Suppressor macrophage (primary cell): ENCODE measurements at places on chromosomes 13 and 19.

DNA sequence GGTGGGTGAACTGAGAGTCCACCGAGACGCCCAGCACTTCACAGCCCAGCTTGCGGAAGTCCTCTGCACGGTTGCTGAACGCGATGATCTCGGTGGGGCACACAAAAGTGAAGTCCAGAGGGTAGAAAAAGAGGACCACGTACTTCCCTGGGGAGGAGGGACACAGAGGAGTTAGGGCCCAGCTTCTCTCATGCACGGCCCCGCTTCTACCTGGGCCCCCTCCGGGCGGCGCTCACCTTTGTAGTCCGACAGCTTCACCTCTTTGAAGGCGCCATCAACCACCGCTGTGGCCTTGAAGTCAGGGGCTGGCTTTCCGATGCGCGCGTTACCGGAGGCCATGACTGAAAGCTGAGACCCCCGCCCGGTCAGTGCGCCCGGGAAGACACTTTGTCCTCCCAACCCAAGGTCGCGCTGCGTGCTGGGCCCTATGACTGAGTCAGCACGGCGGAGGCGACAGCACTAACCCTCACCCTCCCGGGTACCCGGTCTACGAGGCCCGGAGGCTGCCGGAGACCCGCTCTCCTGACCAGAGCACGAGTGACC lies 606 bp downstream of the PRDX2 start:
- DNase-seq: no peak

DNA sequence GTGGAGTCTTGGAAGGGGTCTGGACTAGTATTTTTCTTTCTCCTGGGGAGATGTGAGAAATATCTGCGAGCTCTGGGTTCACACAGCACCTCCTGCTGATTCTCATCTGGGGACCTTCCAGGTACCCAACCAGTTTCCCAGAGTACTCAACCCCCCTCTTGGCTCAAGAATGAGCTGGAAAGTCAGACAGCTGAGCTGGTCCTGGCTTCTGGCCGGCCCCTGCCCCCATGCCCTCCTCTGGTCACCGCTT lies 2.2 kb upstream of the PDE4A start:
- no peak for DNase-seq

- no peak for DNase-seq
These were observed 1013.4 kb downstream of the PCDH9 start for GRCh38 chr13:66216728-66217127.

GRCh38 chr13:113050734-113051431 lies 54.7 kb upstream of the F7 start:
- DNase-seq: no peak

DNA sequence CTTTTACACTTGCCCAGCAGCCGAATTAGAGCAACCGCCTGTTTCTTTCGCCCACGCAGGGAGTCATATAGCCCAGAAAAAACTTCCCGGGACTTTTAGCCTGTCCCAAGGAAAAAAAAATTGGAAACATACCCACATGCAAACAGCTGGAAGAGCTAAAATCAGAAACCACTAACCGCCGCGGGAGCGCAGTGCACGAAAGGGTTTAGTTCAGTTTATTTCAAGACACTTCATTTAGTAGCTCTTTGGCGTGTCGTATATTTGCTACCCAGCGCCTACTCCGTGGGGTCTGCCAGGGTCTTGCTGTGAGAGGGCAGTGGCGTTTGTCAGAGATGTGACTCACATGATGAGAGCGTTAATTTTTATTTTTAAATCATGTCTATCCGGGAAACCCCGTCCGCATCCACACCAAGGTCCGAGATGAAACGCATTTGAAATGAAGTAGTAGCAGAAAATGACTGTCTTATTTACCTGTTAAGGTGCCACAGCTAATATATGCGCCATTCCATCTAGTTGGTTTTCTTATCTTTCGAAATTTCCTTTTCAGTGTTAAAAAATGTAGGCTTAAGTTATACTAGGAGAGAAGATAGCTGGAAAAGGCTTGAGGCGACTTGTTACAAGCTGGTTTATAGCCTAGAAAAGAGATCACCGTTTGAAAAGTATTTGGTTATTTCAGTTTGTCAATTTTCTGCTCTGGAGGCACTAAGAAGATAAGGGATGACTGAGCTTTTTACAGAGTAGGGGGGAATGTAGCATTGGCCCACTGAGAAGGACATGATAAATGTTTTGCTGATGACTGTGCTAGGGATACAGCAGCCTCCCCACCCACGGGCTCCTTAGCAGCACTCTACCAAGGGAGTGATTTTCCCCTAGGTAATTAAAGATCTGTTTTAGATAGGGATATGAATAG lies 1.7 kb downstream of the KLF5 start:
- peak; percentile 48 for DNase-seq

- peak; percentile 21 for DNase-seq
These were observed 43.5 kb downstream of the TRPM4 start for GRCh38 chr19:49201042-49201441.

GRCh38 chr19:17549085-17549740 lies 6.2 kb upstream of the COLGALT1 start:
- DNase-seq: no peak

GRCh38 chr13:90402613-90403012 lies 944.9 kb upstream of the MIR17HG start:
- DNase-seq: no peak

GRCh38 chr19:13883516-13884064 lies 6.7 kb downstream of the NANOS3 start:
- DNase-seq: no peak

DNA sequence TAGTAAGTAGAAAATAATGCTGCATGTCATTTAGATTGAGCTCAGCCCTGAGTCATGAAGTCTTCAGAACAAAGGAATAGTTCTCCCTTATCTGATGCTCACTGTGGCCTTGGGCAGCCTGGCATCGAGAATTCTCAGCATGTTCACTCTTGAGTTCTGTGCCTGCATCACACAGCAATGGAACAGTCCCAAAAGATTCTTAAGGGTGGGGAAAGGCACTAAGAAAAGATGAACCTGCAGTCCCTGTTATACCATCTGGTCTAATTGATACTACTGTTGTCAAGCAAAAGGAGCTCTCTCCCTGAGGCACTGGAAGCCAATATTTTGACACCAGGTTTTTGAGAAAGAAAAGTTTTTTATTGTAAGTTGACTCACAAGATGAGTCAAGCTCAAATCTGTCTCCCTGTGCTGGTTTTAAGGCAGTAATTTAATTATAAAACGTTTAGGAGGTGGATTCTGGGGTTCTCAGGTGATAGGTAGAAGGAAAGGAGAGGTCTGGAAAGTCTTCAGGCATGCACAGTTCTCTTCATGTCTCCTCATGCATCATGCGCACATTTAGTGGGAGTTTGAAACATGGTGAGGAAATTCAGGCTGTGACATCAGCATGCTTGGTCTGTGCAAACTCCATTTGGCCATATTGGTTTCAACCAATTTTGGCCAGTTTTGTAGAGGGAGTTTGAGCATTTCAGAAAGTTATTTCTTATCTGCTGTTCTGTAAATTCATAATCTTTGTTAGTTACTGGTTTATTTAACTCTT lies 38.1 kb upstream of the ZNF766 start:
- DNase-seq: no peak

- DNase-seq: no peak
These were observed 91.8 kb downstream of the COL4A2 start for GRCh38 chr13:110398564-110399507.

- no peak for DNase-seq
These were observed 12.6 kb downstream of the LSM4 start for GRCh38 chr19:18310118-18310909.

- no peak for DNase-seq
These were observed 1098.5 kb downstream of the EFNB2 start for GRCh38 chr13:105436943-105437342.

DNA sequence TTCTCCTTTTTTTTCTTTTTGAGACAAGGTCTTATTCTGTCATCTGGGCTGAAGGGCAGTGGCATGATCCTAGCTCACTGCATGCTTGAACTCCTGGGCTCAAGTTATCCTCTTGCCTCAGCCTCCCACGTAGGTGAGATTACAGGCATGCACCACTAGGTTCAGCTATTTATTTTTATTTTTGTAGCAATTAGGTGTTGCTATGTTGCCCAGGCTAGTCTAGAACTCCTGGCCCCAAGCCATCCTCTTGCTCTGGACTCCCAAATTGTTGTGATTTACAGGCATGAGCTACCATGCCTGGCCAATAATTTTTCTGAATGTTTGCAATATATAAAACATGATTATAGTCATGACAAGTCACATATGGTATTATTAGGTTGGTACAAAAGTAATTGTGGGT lies 161.1 kb upstream of the ATXN8OS start:
- no peak for DNase-seq

DNA sequence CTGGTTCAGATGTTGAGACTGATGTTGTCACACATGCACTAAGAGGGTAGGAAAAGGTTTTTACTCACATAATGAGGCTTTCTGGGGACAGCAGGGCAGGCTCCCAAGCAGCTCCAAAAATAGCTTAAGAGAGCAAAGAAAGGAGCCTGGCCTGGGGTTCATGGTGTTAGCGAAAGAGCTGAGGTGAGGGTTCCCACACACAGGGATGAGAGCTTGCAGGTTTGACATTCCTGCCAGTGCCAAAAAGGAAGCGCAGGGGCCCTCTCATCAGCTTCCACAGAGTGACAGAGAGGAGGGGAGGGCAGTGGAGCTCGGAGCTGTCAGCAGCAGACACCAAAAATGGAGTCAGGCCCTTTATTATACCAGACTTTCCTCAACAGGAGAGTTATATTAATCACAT lies 65.5 kb upstream of the FAM216B start:
- DNase-seq: no peak

- DNase-seq: no peak
These were observed 13.5 kb upstream of the PLEKHF1 start for GRCh38 chr19:29651622-29652394.
